Daoy (cell line): ENCODE measurements at places on chromosomes 2 and 18. TPM values are rescaled to one million over a fixed set of nuclear protein-coding genes. Genes with fewer than 3 reads are reported as not detected.

- peak; percentile 68 for DNase-seq
Observed at GRCh38 chr2:174035981-174036742, 71.0 kb upstream of the SP3 start.

DNA sequence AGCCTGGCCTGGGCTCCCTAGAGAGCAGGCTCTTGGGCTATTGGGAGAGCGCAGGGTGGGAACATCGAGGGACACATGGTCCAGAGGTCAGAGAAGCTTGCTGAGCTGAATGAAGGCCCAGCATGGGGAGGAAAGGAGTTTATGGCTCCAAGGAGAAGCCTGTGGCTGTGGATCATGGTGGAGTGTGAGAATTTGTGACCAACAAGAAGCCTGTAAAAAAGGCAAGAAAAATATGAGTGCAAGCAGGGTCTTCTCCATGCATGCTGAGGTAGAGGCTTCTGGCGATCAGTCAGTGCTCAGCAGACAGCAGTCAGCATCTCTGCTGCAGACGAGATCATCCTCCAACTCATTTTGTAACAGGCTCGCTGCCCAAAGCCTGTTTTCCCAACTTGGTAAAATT is 1.3 kb upstream of the SCYGR3 start:
- no peak for DNase-seq

- DNase-seq = no peak
Observed at GRCh38 chr2:55430211-55430975, 10.7 kb upstream of the CCDC88A start.

- no peak for DNase-seq
Observed at GRCh38 chr18:74595431-74595830, 2.2 kb upstream of the ZNF407 start.

DNA sequence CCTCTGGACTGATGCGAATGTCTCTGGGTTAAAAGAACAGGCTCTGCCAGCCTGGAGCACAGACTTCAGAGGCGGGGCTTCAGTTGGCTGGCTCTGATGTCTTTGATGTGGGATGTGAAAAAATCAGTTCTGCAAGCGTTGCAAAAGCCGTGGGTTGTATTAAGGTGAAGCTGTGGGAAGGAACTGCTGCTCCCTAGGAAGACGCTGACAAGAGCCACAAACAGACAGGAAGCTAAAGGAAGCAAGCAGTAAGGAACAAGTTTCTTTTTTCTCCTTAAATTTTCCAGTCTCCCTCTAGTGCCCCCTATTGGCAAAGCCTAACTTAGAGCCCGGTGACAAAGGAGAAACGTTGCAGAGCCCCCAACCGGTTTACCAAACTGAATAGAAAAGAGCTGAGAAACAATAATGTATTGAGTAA is 239.0 kb downstream of the CCDC178 start:
- peak; percentile 23 for DNase-seq

GRCh38 chr18:77209587-77209986 is 40.1 kb upstream of the GALR1 start:
- DNase-seq = peak; percentile 57

- DNase-seq = no peak
Observed at GRCh38 chr2:215429424-215429823, 6.4 kb downstream of the FN1 start.

DNA sequence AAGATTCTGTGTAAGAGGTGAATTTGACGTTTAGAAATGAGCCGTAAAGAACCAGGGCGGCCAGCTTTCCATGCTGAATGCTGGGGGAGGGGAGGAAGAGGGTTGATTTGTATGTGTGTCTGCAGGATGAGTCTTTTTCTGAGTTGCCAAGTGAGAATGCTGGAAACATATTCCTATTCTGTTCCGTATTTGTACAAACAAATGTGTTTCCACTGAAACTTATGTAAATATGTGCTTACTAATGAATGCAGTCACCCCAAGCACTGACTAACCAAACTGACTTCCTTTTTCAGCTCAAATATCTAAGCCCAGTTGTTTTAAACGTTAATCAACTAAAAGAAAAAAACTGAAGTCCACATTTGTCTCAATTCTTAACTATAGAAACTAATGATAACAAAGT is 74.9 kb upstream of the APCDD1 start:
- DNase-seq = no peak

GRCh38 chr2:230410263-230410662 is 5.7 kb upstream of the SP100 start:
- no peak for DNase-seq

- no peak for DNase-seq
Observed at GRCh38 chr2:74682501-74682900, 28.5 kb downstream of the SEMA4F start.

- no peak for DNase-seq
Observed at GRCh38 chr2:38523728-38524437, 78.8 kb downstream of the HNRNPLL start.

DNA sequence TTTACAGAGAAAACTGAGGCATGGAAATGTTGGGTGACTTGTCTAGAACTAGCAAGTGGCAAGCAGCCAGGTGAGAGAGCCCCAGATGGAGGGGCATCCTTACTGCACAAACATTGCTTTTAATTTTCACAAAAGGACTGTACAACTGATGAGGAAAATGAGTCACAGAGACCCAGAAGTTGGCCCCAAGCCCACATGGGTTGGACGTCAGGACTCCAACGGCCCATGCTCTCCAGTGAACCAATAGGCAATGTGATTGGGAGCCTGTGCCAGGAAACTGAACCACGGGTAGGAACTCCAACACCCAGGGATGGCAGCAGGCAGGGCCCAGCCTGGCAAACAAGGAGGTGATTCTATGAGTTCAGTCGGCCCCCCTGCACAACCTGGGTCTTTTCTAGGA is 50.8 kb downstream of the PID1 start:
- no peak for DNase-seq

DNA sequence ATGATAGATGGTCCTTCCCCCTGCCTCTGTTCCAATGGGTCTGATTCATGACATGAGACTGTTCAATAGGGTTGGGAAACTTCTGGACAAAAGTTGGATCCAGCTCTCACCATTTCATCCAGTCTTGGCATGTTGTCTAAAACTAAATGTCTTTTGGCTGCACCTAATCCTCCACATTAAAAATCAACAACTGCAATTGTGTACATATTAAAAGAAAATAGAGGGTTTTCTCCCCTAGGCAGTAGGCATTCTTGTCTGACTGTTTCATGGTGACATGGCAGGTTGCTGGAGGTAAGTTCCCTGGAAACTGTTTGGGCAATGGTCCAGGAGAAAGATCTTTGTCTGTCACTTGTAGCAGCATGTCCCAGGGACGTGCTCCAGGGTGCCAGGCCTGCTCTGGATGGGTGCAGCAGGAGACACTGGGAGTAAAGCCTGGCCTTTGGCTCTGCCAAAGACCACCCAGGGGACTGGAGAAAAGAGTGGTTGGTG is 135.8 kb downstream of the TCF4 start:
- no peak for DNase-seq

Gene FHOD3
- 16.3 and 17.8 TPM in 2 replicates for total RNA-seq

Gene PJVK
- total RNA-seq = 2.1 TPM in 1 of 2 replicates, not detected in the other

Gene PDCD1
- not detected in 2 replicates for total RNA-seq

Gene PARD3B
- total RNA-seq = 0.63 and 1.3 TPM in 2 replicates

Gene HOXD13
- 20.7 and 21.5 TPM in 2 replicates for total RNA-seq
